ENCODE measurements at places on chromosomes 2 and 18. TPM values are rescaled to one million over a fixed set of nuclear protein-coding genes. Genes with fewer than 3 reads are reported as not detected.
A peak's percentile ranks its signal among the peaks of the same experiment; 100 is the strongest.

Gene C2orf80
- not detected for total RNA-seq

- no peaks in the 10 kb centered on the region for H3K27me3 ChIP-seq
- H3K36me3 ChIP-seq: no peaks in the 10 kb centered on the region
- peak overlapping the region; percentile 28 for H3K4me3 ChIP-seq
- peak overlapping the region; percentile 12 for H3K27ac ChIP-seq
- no peaks in the 10 kb centered on the region for H3K4me1 ChIP-seq
- peak; percentile 58 for DNase-seq
Observed at GRCh38 chr18:75167759-75168618, 41.0 kb downstream of the PTGR3 start.

- DNase-seq: no peak
- H3K36me3 ChIP-seq: no peaks in the 10 kb centered on the region
- no peaks in the 10 kb centered on the region for H3K27me3 ChIP-seq
- H3K27ac ChIP-seq: peak overlapping the region; percentile 50
- no peak overlapping the region for H3K4me3 ChIP-seq
Observed at GRCh38 chr2:207483477-207483876, 46.3 kb upstream of the CREB1 start.

DNA sequence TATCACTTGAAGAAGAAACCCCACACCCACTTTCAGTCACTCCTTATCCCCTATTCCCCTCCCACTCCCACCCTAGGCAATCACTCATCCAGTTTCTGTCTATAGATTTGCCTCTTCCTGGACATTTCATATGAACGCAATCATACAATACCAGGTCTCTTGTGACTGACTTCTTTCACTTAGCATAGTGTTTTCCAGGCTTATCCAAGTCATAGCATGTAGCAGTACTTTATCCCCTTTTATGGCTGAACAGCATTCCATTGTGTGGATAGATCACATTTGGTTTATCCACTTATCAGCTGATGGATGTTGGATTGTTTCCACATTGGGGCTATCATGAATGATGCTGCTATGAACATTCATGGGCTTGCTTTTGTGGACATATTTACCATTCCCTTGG, 6.6 kb downstream of the CFAP221 start:
- H3K4me1 ChIP-seq: peaks cover 52% of the 10 kb centered on the region
- H3K27ac ChIP-seq: no peak overlapping the region
- no peaks in the 10 kb centered on the region for H3K36me3 ChIP-seq

GRCh38 chr18:50671376-50671775, 111.5 kb downstream of the MAPK4 start:
- H3K27me3 ChIP-seq: no peaks in the 10 kb centered on the region
- H3K4me3 ChIP-seq: no peak overlapping the region
- H3K4me1 ChIP-seq: no peaks in the 10 kb centered on the region
- H3K27ac ChIP-seq: no peak overlapping the region
- no peak for DNase-seq
- H3K36me3 ChIP-seq: no peaks in the 10 kb centered on the region

Gene DNER
- 2.3 TPM for total RNA-seq

- H3K4me1 ChIP-seq: peaks cover 6% of the 10 kb centered on the region
- no peaks in the 10 kb centered on the region for H3K27me3 ChIP-seq
- no peak overlapping the region for H3K27ac ChIP-seq
- no peak overlapping the region for H3K4me3 ChIP-seq
Observed at GRCh38 chr2:58215429-58215828, 25.7 kb downstream of the FANCL start.

Gene IL36G
- not detected for total RNA-seq

DNA sequence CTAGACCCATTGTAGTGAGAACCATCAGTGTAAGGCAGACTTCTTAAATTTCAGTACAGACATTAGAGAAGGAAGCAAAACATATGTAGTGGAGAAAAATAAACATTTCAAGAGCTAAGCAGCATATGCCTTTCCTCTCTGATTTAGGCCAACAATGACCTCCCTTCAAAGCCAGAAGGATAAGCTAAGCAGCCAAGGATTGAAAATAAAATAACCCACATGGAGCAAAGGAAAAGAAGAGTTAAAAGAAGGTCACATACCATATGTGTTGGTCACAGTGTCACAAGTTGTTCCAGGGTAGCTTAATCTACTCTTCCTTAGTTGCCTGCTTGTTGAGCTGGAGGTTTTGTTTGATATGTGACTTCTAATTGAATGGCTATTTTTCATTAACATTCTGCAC, 15.6 kb upstream of the LAMA1 start:
- H3K4me3 ChIP-seq: no peak overlapping the region
- no peaks in the 10 kb centered on the region for H3K27me3 ChIP-seq
- no peak overlapping the region for H3K27ac ChIP-seq
- no peaks in the 10 kb centered on the region for H3K36me3 ChIP-seq
- H3K4me1 ChIP-seq: no peaks in the 10 kb centered on the region
- DNase-seq: no peak

DNA sequence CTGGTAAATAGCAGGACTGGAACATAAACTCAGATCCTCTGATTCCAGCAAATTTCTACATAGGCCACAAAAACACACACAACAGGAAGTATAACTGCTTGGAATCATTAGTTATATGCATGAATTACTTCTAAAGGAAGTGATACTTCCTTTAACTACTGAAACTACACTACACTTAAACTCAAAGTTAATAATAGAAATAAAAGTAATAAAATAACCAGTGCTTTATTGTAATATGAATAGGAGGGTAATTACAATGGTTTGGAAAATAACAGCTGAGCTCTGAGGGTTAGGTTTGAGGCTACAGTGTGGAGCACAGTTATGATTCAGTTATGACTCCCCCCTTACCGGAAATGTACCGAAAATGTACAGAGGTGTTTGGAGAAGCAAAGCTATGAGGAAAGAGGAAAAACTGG, 18.5 kb upstream of the POLI start:
- H3K27ac ChIP-seq: no peak overlapping the region
- no peaks in the 10 kb centered on the region for H3K4me1 ChIP-seq
- no peaks in the 10 kb centered on the region for H3K36me3 ChIP-seq
- no peaks in the 10 kb centered on the region for H3K27me3 ChIP-seq
- no peak overlapping the region for H3K4me3 ChIP-seq

- no peak for DNase-seq
- no peak overlapping the region for H3K4me3 ChIP-seq
- no peaks in the 10 kb centered on the region for H3K27me3 ChIP-seq
- H3K36me3 ChIP-seq: no peaks in the 10 kb centered on the region
Observed at GRCh38 chr18:80181642-80182461, 65.5 kb downstream of the PARD6G start.

DNA sequence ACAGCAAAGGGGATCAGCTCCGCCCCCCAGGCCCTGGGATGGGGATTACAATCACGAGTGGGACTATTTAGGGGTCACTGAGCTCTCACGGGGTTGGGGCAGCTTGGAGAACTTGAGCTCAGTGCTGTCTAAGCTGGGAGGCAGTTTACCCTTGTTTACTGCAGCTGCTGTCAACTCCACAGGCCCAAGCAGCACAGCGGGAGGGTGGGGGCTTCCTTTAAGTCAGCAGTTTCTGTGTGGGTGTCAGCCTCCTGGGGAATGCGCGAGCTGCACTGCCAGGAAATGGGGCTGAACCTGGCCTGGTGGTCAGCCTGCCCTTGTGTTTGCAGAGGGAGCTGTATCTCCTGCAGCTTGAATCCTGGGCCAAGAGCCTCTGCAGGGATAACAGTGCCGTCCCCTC, 29.8 kb downstream of the TOGARAM2 start:
- H3K4me1 ChIP-seq: peaks cover 58% of the 10 kb centered on the region
- no peaks in the 10 kb centered on the region for H3K27me3 ChIP-seq
- no peak overlapping the region for H3K4me3 ChIP-seq
- DNase-seq: peak; percentile 38
- H3K27ac ChIP-seq: peak overlapping the region; percentile 72

Gene UGT1A4
- total RNA-seq: 7.2 TPM

Gene DHRS9
- 19.3 TPM for total RNA-seq

Gene LRPPRC
- total RNA-seq: 67.9 TPM

GRCh38 chr2:100283724-100284501, 38.4 kb downstream of the LONRF2 start:
- no peak overlapping the region for H3K27ac ChIP-seq
- no peak overlapping the region for H3K4me3 ChIP-seq
- peaks cover 8% of the 10 kb centered on the region for H3K4me1 ChIP-seq
- no peaks in the 10 kb centered on the region for H3K36me3 ChIP-seq
- no peak for DNase-seq

DNA sequence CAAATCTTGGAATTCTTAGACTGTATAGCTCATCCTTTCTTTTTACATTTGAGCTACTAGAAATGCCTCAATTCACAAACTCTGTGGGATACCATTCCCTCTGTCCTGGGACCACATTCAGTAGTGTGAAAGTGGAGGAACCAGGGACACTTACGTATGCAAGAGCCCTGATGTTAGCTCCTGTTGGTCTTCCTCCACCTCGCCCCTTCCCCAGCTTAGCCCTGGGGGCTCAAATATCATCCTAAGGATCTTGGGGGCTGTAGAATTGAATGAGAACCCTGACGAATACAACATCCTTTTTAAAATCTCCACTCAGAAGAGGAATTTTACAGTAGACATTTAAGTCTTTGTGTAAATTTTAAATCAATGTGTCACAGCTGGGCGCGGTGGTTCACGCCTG, 65.2 kb upstream of the RAPH1 start:
- no peak overlapping the region for H3K4me3 ChIP-seq
- no peak overlapping the region for H3K27ac ChIP-seq
- no peaks in the 10 kb centered on the region for H3K4me1 ChIP-seq
- no peaks in the 10 kb centered on the region for H3K36me3 ChIP-seq
- H3K27me3 ChIP-seq: no peaks in the 10 kb centered on the region

GRCh38 chr2:232545511-232546375, 4.6 kb downstream of the TIGD1 start:
- peaks cover 1% of the 10 kb centered on the region for H3K27me3 ChIP-seq
- no peak for DNase-seq
- H3K36me3 ChIP-seq: peaks cover 9% of the 10 kb centered on the region
- H3K4me3 ChIP-seq: no peak overlapping the region
- no peak overlapping the region for H3K27ac ChIP-seq

DNA sequence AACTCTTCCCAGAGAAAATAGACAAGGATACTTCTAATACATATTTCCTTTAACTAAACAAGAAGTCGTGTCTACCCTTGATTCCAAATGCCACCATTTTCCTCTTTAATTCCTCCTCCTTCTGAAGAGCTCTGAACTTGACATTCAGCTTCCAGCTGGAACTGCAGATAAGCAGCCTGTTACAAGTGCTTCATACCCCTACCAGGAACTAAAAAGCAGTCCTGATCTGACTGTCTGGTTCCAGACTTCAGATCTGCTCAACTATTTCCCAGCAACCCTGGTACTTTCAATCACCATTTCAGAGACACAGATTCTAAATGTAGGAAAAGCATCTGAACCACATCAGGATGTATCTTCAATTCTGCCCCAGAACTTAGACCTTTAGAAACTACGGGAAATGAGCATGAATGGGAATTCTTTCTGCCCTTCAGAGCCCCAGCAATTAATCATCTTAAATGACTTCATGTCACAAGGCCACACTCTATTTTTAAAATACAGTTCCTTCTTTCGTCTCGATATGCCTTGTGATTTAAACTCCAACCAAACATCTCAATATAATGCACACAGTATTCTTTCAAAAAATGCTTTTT, 159.5 kb downstream of the L3MBTL4 start:
- H3K27me3 ChIP-seq: no peaks in the 10 kb centered on the region
- no peak for DNase-seq
- H3K4me3 ChIP-seq: no peak overlapping the region
- peaks cover 4% of the 10 kb centered on the region for H3K4me1 ChIP-seq

Gene ERICH2
- total RNA-seq: not detected

GRCh38 chr2:235096447-235096846, 144.6 kb downstream of the SH3BP4 start:
- no peak for DNase-seq
- H3K4me1 ChIP-seq: peaks cover 8% of the 10 kb centered on the region
- H3K27ac ChIP-seq: no peak overlapping the region
- no peaks in the 10 kb centered on the region for H3K27me3 ChIP-seq
- no peak overlapping the region for H3K4me3 ChIP-seq

Gene GNAL
- 0.72 TPM for total RNA-seq

Gene NR4A2
- total RNA-seq: not detected

DNA sequence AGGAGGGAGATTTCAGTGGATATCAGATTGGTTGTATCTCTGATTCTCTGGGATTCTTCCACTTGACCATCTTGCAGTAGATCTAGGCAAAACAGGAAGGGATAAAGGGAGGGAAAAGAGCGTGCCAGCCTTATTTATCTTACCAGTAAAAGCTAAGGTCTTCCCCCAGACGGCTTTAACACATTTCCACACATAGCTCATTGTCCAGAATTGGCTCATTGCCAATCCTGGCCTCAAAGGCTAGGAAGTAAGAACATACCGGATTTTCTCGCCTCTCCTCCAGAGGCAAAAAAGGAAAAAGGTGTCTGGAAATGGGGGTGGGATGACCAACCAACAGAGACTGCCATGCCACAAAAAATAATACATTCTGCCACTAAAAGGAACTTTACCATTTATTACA, 411.6 kb upstream of the NRP2 start:
- H3K4me1 ChIP-seq: no peaks in the 10 kb centered on the region
- H3K36me3 ChIP-seq: no peaks in the 10 kb centered on the region
- H3K4me3 ChIP-seq: no peak overlapping the region

- DNase-seq: no peak
- no peak overlapping the region for H3K27ac ChIP-seq
- no peak overlapping the region for H3K4me3 ChIP-seq
- no peaks in the 10 kb centered on the region for H3K4me1 ChIP-seq
Observed at GRCh38 chr2:55898386-55899040, 25.1 kb downstream of the EFEMP1 start.

Measured in stomach (tissue), 19 donors.